ENCODE measurements at places on chromosomes 5 and 9.

GRCh38 chr9:105500108-105500766, 52.4 kb downstream of the FSD1L start:
- DNase-seq, result no peak

GRCh38 chr5:109063223-109063622, 315.5 kb downstream of the FER start:
- DNase-seq, result no peak

- no peak for DNase-seq
These were observed 8.7 kb upstream of the SH3PXD2B start for GRCh38 chr5:172463031-172463430.

- DNase-seq, result no peak
These were observed 11.5 kb upstream of the OTULINL start for GRCh38 chr5:14569948-14570691.

GRCh38 chr9:89408628-89409101, 89.2 kb downstream of the SEMA4D start:
- DNase-seq, result no peak

GRCh38 chr5:137498736-137499505, at the start of gene SPOCK1:
TSS of gene SPOCK1 (minus strand) at chr5:137499326.
- peak; percentile 47 for DNase-seq

GRCh38 chr5:42490831-42491230, 67.6 kb downstream of the GHR start:
- DNase-seq, result no peak

DNA sequence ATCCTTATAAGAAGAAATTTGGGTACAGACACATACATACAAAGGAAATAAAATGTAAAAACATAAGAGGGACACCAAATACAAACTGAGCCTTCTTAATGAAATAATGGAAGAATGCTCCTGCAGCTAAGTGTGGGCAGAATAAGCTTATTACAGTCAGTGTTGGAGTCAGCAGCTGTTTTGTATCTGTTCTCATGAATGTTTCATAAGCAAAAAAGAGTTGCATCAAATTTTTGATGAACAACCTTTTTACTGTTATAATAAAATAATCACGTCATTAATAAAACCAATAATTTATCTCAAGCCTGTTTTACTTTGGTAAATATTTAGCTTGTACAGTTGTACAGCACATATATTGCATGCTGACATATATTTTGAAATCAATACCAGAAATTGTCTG, 545.6 kb downstream of the LRRC70 start:
- DNase-seq, result no peak

DNA sequence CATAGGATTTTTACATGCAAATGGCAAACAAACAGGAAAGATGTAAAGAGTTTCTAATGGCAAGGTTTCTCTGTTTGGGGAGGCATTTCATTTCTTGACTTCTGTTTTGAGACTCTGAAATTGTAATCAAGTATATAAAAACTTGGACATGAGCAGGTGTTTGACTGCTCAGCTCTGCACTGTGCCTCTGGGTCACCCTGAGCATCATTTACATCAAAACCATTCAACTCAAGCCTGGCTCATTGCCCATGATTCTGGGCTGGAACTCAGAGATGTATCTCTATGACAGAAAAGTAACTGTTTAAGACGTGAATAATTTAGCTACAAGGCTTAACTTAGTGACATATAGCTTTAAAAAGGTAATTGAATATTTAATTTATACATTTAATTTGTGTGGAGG, 1402.4 kb upstream of the NUDT12 start:
- no peak for DNase-seq

GRCh38 chr5:119220576-119221197, 135.1 kb upstream of the TNFAIP8 start:
- no peak for DNase-seq

DNA sequence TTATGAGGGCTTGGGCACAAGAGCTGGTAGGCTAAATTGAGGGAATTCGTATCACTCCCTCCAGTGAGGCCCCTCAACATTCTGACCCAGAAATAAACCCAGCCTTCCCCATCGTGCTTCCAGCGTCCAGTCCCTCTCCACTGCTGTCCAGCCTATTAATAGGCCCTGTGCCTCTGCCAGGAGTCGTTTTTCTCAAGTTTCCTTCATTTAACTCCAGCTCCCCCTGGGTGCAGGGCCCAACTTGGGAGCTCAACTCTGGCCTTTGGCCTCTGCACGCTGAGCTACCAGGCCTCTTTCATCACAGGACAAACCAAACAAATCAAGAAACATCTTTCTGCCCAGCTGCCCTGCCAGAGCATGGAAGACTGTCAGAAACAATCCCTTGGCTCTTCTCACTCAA, 10.0 kb downstream of the HBEGF start:
- DNase-seq, result no peak

DNA sequence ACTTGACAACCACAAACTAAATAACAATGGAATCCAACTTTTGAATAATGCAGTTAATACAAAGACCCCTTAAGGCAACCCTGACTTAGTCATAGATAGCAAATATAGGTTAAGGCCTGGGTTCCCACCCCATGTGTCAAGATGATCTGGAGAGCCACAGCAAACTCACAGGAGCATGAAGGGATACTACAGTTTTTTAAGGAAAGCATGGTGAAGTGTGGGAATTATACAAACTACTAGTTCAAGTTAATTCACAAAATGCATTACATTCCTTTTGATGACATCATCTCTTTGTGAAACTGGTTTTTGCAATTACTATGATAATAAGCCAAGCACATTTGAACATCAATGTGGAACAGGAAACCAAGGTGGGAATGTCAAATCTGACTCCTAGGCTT, 50.6 kb downstream of the LHFPL2 start:
- DNase-seq, result no peak

GRCh38 chr9:33263131-33264002, 1.1 kb downstream of the BAG1 start:
- no peak for DNase-seq

GRCh38 chr5:151569132-151570046, 21.7 kb downstream of the FAT2 start:
- peak; percentile 4 for DNase-seq

DNA sequence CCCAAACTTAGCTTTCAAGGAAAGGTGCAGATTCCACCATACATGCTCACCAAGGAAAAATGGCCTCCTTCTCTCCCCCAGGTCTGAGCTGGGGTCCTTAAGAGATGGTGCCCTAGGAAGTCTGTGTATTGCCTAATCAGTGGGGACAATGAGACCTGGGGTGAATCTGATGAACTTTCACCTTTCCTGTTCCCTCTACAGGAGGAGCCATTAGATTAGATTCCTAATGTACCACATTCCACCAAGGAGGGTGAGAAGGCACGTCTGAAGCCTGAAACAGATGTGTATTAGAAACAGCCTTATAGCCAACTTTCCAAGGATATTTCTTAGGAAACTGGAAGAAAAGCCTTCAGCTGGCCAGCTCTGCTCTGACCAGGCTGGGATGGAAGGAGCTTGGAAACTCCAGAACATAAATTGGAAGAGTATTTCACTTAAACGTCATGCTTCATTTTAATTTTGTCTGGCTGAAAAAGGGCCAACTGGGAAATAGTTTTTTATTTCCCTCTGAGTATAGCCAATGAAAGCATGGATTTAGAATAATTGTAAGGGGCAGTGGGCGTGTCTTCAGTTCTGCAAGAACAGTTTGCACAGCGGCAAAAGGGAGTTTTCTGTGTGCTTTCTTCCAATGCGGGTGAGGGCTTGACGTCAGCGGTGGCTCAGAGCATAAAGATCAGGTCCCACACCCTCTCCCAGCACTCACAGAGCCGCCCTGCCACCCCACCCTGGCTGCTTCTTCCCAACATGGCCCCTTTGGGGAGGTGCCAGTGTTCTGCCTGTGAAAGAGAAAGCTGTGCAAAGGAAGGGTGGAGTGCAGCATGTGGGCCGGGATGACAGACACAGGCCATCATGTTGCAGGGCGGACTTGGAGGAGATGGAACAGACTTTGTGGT, 210.9 kb downstream of the ESM1 start:
- no peak for DNase-seq

GRCh38 chr9:131033269-131034224, 24.6 kb downstream of the LAMC3 start:
- no peak for DNase-seq

DNA sequence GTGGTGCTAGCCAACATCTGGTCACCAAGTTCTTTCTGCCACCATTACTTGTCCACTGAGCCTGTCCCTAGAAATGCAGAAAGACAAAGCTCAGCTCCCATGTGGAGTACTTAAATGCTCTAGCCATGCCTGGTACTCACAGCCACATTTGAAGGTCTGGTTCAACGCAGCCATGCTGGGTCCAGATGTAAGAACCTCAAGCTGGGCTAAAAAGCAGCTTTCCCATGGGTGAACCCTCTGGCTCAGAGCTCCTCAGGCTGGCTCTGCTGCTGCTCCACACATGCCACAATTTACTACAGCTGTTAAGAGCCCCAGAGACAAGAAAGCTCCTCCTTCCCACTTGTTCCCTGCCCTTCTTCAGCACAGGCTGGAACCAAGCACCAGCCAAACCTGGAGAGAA, 97.1 kb upstream of the LRRTM2 start:
- DNase-seq, result no peak

DNA sequence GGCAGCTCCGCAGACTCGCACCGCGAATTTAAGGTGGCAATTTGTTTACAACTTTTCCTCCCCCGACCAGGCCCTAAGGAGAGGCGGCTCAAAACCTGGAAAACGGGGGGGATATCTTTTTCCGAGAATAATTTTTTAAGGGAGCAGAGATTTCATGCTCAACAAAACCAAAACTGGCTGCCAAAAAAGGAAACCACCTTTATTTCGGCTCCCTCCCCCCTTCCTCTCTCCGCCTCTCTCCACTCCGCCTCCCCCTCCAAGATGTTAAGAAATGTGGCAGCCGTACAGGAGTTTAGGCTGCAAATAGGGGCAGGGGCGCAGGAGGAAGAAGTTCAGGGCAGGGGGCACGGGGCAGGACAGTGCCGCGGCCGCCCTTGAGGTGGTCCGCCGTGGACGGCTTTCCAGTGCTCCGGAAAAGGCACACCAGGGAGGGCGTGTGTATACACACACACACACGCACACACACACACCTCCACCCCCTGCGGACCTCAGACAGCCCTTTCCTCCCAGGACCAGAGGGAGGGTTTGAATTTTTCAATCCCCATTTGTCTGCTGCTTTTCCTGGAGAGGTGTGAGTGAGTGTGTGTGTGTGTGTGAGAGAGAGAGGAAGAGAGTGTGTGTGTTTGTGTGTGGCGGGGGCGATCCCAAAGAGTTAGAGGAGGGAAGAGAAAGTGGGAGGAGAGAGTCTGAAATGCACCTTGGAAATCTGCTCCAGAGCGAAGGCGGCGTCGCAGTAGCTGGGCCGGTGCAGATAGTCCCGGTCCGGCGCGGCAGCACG, 9.1 kb downstream of the PTCH1 start:
- DNase-seq, result no peak

DNA sequence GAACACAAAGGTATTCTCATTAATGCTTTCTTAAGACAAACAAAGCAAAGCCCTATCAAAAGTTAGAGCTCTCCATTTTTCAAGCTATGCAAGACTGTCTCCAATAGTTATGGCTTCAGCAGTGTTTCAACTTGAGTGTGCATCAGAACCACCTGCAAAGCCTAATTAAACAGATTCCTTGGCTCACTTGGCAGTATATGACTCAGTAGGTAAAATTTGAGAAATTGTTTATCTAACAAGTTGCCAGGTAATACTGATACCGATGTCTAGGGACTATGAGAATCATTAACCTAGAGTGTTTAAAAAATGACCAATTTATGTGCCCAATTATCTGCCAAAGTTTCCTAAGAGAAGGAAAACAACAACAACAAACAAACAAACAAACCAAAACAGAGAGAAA, 60.3 kb upstream of the PARP8 start:
- DNase-seq, result no peak

- no peak for DNase-seq
These were observed 128.1 kb downstream of the BARX1 start for GRCh38 chr9:93826905-93827544.
